Fibroblast of skin of scalp (primary cell): ENCODE measurements at places on chromosomes 4 and X.

GRCh38 chrX:10156199-10157031 is at the start of gene CLCN4:
CLCN4 (plus strand) TSS chrX:10156975; CDS start chrX:10185033, 28,058 bp downstream.
- peak; percentile 46 for DNase-seq

DNA sequence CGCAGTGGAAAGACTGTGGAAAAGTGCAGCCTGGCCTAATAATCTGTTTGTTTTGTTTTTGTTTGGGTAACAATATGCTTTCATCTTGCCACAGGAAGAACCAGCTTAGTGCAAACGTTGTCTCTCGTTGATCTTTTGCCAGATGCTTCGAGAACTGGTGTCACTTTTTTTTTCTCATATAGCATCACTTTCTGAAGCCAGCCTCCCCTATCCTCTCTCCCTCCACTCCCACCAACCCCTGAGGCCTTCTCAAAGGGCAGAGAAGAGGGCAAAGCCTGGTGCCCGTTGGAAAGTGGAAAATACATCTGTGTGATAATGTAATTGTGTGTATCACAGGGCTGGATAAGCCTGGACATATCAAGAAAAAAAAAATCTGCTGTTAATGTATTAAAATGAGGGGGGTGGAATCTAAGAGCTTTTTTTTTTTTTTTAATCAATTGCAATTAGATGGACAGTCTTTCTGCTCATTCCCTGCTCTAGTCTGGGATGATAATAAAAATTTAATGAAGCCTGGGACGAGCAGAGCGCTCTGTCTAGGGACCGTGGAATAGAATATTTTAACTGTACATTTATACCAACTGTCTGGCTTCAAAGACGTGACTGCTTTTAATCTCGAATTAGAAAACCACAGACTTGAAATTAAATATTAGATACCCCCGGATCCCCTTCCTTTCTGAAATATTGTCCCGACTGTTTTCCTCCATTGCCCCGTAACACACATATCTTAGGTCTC is 8.1 kb downstream of the POU4F2 start:
- DNase-seq = no peak

- DNase-seq = peak; percentile 33
Observed at GRCh38 chrX:3815896-3816664, 102.6 kb upstream of the PRKX start.

GRCh38 chr4:24747234-24747975 is 48.0 kb upstream of the SOD3 start:
- peak; percentile 35 for DNase-seq

- no peak for DNase-seq
Observed at GRCh38 chr4:6929812-6930464, 20.3 kb downstream of the TBC1D14 start.

GRCh38 chr4:55018521-55018920 is 106.9 kb downstream of the KDR start:
- DNase-seq = peak; percentile 47

DNA sequence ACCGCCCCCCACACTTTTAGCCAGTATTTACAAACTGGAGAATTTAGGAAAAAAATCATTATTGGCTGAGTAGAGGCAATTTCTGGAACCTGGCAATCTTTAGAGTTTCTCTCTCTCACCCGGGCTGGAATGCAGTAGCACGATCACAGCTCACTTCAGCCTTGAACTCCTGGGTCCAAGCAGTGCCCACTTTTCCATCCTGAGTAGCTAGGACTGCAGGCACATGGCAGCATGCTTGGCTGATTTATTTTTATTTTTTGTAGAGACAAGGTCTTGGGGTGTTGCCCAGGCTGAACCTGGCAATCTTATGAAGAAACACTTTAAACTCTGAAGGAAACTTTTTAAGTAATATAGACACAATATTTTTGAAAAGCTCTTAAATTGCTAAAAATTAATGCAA is 120.1 kb downstream of the AFF1 start:
- DNase-seq = no peak

GRCh38 chrX:52082578-52082977 is 13.6 kb upstream of the MAGED4B start:
- peak; percentile 42 for DNase-seq

DNA sequence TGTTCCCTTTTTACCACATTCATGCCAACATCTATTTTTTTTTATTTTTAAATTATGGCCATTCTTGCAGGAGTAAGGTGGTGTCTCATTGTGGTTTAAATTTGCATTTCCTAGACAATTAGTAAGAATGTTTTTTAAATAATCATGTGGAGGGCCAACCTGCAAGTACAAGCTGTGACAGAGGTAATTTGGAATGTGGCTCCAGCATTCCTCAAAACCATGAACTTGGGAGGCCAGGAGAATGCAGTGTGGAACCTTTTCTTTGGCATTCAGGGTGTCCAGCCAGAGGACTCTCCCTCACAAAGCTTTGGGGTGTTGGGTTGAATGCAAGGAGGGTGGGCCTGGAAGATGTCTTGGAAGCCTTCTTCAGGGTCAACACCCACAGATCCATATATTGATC is 7.3 kb upstream of the TMEM185A start:
- DNase-seq = peak; percentile 47

- DNase-seq = no peak
Observed at GRCh38 chrX:13194291-13195103, 125.4 kb downstream of the ATXN3L start.

DNA sequence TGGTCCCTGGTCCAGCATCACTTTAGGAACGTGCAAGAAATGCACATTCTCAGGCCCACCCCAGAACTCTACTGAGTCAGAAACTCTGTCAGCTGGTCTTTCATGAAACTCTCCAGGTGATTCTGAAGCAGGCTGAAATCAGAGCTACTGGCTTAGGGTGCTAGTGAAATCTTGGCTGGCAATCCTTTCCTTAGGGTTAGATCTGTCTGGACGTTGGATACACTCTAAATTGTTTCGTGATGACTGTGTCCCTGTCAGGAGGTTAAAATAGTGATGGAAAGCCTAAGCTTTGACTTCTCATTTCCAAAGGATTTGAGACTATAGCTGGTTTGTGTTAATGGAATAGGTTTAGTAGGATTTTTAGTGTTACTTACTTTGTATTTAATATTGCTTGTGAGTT is 99.1 kb downstream of the ARHGAP10 start:
- DNase-seq = peak; percentile 51

GRCh38 chr4:153438916-153439756 is 27.0 kb upstream of the TMEM131L start:
- DNase-seq = no peak

- DNase-seq = peak; percentile 75
Observed at GRCh38 chrX:23901805-23902204, 5.9 kb downstream of the APOO start.

DNA sequence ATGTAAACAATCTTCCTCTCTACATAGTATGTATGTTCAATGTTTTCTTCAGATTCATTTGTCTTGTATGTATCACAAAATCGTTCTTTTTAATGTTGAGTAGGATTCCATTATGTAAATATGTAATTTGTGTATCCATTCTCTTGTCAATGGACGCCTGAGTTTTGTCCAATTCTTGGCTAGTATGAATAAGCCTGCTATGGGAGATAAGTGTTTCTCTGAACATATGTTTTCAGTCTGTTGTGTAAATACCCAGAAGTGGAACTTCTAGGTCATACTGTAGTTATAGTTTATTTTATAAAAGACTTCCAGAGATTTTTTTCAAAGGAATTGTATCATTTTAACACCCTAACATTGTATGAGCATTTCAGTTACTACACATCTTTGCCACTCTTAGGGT is 2.8 kb downstream of the SMIM31 start:
- no peak for DNase-seq

DNA sequence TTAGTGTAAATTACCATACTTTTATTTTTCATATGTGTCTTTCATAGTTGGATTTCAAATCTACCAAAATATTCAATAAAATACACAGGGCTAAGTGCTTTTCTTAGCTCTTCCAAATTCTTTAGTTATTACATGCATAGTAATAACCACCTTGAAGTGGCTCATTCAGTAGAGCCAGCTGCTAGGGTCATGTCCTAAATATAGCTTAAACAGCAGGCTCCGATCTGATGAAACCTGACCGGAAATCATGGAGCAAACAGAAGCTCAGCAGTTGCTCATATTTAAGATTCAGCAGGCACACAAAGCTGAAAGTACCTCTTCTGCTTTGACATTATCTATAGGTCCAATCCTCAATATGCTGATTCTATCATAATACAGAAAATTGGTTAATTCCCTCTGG is 1470.4 kb downstream of the ADGRL3 start:
- DNase-seq = peak; percentile 24

DNA sequence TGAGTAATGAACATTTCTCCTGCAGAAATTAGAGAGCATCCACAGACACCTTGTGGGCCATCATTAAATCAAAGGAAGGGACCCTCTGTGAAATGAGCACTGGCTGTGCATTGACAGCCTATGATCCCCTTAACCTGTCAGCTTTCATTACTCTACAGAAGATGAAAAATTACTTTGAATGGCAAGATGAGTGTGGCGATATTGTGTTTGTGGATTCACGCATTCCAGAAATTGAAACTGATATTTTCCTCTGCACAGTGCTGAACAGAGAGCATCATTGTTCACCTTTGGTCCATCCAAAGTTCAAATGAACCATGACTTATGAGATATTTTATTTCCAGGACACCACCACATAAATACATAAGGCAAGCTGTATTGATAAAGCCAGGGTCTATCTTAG is 374.8 kb upstream of the ANXA10 start:
- no peak for DNase-seq

DNA sequence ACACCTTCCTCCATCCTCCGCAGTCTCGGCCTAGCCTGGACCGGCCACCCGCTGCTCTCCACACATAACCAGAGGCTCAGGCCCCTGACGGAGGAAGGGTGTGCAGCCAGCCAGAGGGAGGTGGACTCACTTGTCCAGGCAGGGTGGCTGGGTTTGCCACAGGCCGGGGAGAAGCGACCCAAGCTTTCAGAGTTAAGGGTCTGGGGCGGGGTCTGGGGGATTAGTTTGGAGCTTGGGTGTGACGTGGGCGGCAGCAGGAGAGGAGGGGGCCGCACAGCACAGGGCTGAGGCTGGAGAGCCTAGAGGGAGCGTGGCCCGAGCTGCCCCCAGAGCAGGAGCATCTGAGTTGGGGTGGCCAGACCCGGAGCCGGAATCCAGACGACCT is 22.4 kb upstream of the CPLX1 start:
- DNase-seq = no peak

DNA sequence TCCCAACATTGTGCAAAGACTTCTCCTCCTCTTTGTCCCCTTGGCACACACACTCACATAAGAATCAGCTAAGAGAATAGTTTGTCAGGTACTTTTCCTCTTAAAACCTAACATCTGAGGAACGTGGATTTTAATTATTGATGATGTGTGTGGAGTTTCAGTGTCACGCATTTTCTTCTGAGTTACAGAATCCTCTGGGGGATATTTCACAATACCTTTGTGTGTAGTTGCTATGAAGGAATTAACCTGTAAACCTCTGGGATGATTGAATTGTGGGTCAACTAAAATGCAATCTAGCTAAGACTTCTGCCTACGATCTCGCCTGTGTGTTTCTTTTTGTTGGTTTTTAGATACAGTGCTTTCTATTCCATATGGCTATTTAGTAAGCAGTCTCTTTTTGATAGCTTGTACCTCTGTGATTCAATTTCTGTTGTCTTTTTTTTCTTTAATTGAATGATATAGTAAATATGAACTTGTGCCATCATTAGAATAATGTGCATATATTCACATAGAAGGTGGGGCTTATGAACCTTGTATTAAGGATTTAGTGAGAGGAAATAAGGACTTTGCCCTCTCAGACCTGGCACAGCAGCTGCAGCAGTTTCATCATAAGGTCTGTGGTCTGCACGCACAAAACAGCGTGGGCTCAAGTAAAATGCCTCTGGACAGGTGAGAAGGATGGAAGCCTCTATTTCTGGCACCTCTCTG is 99.2 kb downstream of the TSPAN7 start:
- DNase-seq = no peak

- DNase-seq = no peak
Observed at GRCh38 chrX:123223859-123224258, 39.8 kb downstream of the GRIA3 start.

DNA sequence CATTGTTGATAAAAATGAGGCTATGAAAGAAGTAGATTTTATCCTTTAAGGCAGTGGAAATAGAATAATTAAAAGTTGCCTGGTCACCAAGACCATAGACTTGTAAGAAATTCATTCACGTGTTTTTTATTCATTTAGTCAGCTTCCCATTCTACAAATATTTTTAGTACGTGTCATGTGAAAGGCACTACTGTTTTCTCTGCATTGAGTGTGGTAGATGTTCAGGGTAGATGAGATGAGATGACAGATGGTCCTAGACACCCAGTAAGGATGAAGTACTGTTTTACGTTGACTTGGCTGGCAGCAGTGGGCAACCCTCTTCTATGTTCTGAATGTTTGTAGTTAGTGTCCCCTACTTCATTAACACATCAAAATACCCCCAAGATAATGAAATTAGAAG is 228.1 kb downstream of the ARHGAP24 start:
- DNase-seq = peak; percentile 69

DNA sequence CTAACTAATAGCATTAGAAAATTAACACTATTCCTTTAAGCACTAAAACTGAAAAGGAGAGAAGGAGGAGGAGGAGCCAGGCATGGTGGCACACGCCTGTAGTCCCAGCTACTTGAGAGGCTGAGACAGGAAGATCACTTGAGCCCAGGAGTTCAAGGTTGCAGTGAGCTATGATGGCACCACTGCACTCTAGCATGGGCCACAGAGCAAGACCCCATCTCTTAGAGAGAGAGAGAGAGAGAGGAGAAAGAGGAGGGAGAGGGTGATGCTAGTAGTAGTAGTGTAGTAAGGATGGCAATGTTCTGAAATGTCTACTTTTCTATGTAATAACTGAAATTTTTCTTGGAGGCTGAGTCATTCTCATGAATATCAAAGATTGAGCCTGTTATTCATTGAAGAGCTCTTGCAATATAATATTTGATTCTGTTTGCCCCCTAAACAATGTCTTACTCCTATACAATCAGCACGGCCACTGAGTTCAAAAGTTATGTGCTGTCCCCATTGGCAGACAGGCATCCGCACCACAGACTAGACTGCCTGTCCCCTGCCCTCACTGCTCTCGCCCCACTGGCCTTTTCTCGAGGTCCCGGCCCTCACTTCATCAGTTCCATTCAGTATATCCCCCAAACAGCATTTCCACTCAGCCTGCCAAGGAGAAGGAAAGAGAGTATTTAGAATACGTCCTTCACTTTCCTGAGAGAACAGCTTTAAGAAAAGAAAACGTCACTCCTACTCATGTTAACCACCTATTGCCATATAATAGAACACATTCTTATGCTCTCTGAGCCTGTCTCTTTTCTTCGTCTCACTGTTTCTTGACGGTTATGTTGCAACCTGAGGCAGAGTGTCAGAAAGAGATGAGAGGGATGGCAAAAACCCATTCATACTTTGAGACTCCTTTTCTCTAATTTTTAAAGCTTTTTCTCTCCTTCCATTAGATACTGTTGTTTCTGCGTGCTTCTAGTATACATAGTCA is 238.1 kb downstream of the PALLD start:
- DNase-seq = no peak

DNA sequence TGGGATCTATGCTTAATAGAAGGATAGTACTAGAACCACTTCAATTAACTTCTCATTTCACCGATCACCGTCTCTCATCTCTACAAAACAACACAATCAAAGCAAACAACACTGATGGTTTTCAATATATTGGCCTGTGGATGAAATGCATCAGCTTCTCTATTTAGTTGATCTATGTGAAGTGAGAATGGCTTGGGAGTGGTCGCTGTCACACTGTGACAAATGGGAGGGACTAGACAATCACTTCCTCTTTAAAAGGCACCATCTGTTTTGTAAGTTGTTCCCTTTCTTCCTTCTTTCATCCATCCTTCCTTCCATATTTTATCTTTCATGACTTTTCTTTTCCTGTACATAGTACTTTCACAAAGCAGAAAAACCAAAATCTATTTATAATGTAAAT is 23.9 kb upstream of the NWD2 start:
- DNase-seq = no peak
